ENCODE measurements at places on chromosomes 3 and 15.

- DNase-seq = no peak
Observed at GRCh38 chr3:98710067-98710659, 53.0 kb upstream of the ST3GAL6 start.

DNA sequence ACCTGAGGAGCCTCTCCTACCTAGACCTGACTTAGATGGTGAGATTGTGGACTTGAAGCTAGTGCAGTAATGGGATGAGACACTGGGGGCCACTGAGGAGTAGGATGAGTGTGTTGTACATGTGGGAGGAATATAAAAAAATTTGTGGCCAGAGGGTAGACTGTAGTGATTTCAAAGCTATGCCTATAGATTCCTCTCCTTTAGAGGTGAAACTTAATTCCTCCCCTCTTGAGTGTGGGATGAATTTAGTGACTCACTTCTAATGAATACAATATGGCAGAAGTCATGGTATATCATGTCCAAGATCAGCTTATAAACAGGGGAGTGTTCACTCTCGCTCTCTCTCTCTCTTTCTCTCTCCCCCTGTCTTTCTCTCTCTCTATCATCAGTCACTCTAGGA, 6.7 kb downstream of the ZNF860 start:
- no peak for DNase-seq

DNA sequence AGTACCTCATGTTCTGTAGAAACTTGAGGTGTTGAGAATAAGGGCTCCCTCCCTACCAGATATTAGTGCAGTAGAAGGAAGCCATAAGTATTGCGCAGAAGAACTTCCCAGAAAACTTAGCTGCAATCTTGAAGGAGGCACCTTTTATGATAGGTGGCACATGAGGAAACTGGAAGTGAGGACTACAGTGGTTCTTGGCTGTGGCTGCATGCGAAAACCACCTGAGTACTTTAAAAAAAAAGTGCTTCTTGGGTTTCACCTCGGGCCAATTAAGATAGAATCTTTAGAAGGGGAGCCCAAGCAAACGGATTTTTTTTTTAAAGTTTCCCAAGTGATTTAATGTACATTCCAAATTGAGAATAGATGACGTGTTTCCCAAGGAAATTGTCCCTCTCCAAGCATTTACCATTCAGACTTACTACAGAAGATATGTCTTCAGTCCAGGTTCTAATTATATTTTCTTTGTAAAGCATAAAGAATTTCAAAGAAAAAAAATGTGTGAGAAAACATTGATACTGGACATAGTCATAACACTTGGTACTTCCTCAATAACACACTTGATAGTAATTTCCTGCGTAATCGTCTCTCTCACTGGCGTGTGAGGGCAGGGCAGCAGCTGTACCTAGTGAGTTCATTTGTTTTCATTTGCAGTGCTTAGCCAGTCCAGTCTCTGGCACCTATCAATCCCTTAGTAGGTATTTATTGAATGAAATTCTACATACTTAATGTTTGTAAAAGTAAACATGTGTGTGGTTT, 12.3 kb upstream of the NR1I2 start:
- DNase-seq = no peak

DNA sequence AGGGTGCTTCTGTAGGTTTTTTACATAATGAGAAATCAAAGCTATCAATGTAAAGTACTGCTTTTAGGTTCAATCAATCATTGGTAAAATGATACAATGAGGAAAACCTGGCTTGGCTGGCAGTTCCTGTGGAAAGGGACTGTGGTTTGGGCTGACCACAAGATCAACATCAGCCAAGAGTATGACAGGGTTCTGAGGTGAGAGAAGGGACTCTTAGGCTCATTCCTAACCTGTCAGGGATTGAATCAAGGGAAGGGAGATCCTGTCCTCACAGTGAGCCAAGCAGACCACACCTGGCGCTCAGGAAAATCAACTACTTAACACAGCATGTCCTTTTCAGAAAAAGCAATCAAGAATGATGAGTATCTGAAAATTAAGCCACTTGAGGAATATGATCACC, 111.1 kb downstream of the MAGI1 start:
- DNase-seq = no peak

GRCh38 chr3:154568064-154568463, 138.1 kb upstream of the GPR149 start:
- DNase-seq = no peak

GRCh38 chr15:61871926-61872522, 188.2 kb downstream of the VPS13C start:
- no peak for DNase-seq

DNA sequence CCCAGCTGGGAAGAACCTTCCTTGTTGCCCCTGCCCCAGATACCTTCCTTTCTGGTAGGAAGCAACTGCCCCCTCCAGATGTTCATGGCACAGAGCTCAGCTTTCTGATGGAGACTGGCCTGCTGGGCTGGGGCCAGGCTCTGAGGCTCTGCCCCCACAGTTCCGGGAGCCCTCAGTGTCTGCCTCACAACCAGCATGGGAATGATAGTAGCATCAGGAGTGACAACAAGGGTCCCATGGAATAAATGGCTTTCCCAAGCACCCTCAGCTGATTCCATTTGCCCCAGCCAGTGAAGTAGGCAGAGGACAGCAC, 65.6 kb upstream of the IQSEC1 start:
- DNase-seq = peak; percentile 4

DNA sequence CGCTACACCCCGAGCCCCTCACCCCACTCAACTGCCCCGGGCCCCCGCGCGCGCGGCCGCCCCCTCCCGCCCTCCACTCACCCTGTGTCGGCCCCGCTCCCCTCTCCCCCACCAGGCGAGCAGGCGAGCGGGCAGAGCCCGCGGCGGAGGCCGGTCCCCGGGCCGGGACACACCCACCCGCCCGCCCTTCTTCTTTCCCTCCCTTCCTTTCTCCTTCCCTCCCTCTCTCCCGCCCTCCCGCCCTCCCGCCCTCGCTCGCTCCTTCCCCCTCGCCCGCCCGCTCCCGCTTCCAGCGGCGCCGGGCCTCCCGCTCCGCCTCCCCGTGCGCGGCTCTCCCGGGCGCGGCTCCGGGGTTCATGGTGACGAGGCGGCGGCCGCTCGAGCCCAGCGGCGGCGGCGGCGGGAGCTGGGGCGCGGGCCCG, at the start of gene CTDSPL:
Gene CTDSPL, plus strand, starts transcription at position 261 of the 422 bp plus-strand sequence. CDS start 320 bp downstream, outside the sequence.
- DNase-seq = peak; percentile 74
